ENCODE measurements at places on chromosomes 5 and 9. TPM values are rescaled to one million over a fixed set of nuclear protein-coding genes. Genes with fewer than 3 reads are reported as not detected.

DNA sequence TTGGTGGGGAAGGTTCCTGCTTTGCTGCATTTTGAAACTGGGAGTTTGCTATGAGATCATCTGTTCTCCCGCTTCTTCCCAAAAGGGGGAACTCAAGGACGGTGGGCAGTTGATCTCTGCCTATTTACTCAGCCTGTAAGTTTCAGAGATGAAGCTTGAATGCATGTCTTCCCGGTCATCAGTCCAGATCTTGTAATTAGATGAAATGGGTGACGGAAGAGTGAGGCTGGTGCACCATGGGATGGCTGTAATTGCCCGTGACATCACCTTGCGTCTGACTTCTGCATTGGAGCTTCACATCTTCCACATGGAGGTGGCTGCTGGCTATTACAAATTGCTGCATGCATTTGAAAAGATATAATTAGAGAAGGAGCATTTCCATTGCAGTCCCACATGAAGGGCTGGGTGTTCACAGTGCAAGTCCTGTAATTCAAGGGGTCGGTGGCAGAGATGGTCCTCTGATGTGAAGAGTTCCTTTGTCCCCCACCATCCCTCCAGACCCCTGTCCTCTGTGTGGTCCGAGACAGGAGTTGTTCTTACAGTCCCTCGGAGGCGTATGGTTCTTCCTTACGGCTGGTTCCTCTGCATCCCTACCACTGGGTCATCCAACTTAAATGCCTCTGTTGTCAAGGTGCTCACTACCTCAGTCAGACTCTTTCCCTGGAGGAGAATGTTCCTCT lies 72.9 kb downstream of the ZNF618 start:
- no peak for DNase-seq

Gene PCDHGB4
- 6.6 TPM for polyA plus RNA-seq

DNA sequence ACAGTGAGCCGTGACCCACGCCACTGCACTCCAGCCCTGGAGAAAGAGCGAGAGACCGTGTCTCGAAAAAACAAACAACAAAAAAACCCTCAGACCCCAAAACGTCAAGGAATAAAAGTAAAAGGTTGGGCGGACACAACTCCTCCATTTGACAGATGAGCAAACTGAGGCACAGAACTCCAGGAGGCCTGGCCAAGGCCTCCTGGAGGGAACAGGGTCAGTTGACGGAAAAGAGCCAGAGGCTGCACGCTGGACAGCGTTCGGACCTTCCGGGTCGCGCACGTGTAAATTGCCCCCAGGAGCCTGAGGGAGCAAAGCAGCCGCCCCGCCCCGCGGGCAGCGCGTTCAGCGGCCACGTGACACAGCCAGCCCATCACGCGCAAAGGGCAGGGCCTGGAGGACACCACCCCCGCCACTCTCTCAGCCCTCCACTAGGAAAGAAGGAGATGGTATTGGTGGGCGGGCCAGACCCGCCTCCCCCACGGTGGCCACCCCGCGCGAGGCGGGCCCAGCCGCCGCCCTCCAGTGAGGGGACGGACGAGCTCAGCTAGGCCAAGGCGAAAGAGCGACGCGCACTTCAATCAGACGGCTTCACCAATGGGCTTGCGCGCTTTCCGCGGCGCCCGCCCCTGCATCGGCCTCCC lies 81.5 kb downstream of the PTPDC1 start:
- peak; percentile 93 for DNase-seq

GRCh38 chr5:43190755-43191603 lies 1.0 kb upstream of the NIM1K start:
- no peak for DNase-seq

GRCh38 chr5:137498301-137498735 lies 808 bp downstream of the SPOCK1 start:
- DNase-seq: no peak

DNA sequence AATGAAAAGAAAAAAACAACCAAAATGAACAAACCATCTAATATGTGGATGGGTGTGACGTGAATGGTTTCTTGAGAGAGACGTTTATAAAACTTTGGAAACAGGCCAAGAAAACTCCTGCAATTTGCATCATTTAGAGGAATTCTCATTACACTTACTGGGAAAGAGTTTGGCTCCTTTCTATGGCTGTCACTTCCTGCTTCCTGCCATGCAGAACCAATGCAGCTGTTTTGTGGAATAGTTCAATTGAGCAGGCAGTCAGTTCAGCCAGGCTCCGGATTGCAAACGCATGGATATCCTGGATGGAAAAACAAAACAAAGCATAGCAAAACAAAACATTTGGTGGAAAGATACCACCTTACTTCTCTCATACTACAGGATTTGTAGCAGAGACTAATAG lies 36.6 kb downstream of the FAM114A2 start:
- peak; percentile 23 for DNase-seq

Gene SCGB3A2
- polyA plus RNA-seq: 0.97 TPM

- DNase-seq: no peak
Measured at GRCh38 chr5:150562832-150563231, 54.9 kb downstream of the NDST1 start.

GRCh38 chr9:98972716-98973115 lies 29.0 kb downstream of the COL15A1 start:
- no peak for DNase-seq

Gene ELOVL7
- 19.5 TPM for polyA plus RNA-seq

Measured in right renal pelvis (tissue), 4 donors.